C1 segment of cervical spinal cord (tissue), 14 donors: ENCODE measurements at places on chromosomes 6 and 20.

GRCh38 chr20:7881551-7881950 lies 58.7 kb downstream of the HAO1 start:
- no peak for DNase-seq

DNA sequence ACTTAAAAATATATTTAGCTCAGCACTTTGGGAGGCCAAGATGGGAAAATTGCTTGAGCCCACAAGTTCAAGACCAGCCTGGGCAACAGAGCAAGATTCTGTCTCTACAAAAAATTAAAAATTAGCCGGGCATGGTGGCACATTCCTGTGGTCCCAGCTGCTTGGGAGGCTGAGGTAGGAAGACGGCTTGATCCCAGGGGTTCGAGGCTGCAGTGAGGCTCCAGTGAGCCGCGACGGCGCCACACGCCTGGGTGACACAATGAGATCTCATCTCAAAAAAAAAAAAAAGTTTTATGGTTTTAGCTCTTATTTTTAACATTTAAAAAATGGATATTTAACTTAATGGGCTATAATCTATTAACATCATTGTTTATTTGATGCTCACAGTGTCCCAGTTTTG lies 97.2 kb upstream of the RIPOR2 start:
- no peak for DNase-seq

GRCh38 chr20:63055575-63056235 lies 48.9 kb upstream of the BHLHE23 start:
- no peak for DNase-seq

- no peak for DNase-seq
These were observed 121.5 kb upstream of the FOXQ1 start for GRCh38 chr6:1190366-1190765.

DNA sequence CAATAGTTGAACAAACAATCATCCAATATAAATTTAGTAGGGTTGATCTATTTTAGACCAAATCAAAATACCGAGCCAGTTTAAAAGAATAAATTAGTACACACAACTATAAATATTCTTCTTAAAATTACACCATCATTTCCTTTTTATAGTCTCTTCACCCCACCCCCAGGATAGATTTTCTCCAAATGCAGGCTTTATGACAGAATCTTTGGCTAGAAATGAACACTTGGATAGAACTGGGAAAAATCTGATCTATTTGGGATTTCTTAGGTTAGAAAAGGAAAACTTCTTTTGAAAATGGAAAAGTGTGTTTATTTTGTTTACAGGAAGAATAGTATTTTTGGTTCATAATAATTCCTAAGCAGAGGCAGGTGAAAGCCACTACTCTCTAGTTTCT lies 74.6 kb downstream of the HMGN3 start:
- no peak for DNase-seq

- DNase-seq, result peak; percentile 77
These were observed 508 bp downstream of the NOP56 start for GRCh38 chr20:2652724-2653555.

DNA sequence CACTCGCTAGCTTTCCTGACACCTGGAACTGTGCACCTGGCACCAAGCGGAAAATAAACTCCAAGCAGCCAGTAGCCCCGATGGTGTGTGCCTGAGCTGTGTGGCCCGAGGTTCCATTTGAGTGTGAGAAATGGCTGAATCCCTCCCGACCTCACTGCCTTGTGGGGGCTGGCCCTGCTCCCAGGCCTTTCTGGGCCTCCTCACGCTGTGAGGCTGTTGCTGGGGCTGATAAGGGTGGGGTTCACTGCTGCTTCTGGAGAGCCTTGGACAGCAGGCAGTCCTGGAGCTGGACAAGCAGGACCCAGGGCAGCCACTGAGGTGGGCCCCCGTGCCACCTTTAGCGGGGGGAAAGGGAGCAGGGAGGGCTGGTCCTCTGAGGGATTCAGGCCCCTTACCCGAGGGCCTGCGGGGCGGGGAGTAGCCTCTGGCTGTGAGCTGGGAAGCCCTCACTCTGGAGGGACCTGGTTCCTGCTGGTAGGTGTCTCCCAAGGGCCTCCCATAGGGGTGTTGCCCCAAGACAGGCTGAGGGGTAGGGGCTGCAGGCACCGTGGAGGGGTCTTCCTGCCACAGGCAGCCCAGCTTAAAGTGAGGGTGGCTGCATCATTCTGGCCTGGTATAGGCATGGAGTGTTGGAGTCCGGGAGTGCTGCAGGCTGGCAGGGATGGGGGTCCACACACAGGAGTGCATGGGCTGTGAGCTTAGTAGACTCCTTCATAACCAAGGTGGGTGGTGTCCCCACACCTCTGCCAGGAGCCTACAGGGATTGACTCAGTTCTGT lies 1.7 kb downstream of the PPDPF start:
- no peak for DNase-seq

GRCh38 chr6:150761771-150762170 lies 103.7 kb upstream of the MTHFD1L start:
- DNase-seq, result no peak

DNA sequence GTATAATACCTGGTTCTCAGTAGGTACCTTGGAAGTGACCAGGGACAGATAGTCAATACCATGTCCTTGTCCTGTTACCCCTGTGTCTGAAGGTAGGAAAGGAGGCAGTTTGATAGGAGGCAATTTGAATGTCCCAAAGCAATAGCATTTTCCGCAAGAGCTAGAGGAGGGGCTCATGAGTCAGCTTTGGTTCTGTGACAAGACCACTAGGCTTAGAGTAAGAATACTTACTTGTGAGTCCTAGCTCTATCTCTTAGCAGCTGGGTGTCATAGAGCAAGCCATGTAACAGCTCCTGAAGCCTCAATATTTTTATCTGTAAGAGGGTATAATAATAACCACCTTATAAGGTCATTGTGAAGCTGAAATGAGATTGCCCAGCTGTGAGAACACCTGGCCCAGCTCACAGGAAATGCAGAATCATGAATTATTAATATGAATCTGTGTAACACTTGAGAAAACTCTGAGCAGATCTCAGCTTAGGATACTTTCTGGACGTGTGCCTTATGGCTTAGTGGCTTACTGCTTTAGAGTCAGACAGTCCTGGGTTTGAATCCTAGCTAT lies 58.6 kb downstream of the DAAM2 start:
- DNase-seq, result no peak

GRCh38 chr20:41180599-41181333 lies 43.4 kb downstream of the PLCG1 start:
- no peak for DNase-seq

- no peak for DNase-seq
These were observed 423.8 kb upstream of the JARID2 start for GRCh38 chr6:14822012-14822553.

DNA sequence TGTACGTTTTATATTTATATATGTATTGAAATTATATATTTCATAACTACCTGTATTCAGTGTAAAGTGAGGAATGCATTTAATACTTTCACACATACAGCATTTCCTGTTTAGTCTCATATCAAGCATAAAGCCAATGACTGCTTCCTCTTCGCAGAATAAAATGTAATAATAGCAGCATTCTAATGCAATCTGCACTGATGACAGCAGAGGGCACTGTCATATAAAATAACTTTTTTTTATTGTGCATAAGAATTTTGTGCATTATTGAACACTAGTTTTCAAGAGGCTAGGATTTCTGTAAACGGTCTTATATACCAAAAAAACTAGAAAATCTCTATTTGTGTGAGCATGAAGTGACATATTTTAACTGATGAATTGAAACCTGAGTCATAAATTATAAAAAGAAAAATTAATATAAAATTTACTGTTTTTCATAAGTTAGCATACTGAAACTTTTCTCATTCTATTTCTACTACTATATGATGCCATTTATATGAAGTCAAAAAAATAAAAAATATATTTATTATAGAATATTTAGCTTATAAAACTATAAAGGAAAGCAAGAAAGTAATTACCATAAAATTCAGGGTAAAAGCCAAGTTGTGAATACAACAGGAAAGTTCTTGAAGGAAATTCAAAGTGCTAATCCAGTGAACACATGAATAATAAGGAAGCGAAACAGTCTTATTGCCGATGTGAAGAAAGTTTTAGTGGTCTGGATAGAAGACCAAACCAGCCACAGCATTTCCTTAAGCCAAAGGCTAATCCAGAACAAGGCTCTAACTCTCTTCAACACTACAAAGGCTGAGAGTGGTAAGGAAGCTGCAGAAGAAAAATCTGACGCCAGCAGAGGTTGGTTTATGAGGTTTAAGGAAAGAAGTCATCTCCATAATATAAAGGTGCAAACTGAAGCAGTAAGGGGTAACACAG lies 36.3 kb downstream of the RNF146 start:
- DNase-seq, result no peak

DNA sequence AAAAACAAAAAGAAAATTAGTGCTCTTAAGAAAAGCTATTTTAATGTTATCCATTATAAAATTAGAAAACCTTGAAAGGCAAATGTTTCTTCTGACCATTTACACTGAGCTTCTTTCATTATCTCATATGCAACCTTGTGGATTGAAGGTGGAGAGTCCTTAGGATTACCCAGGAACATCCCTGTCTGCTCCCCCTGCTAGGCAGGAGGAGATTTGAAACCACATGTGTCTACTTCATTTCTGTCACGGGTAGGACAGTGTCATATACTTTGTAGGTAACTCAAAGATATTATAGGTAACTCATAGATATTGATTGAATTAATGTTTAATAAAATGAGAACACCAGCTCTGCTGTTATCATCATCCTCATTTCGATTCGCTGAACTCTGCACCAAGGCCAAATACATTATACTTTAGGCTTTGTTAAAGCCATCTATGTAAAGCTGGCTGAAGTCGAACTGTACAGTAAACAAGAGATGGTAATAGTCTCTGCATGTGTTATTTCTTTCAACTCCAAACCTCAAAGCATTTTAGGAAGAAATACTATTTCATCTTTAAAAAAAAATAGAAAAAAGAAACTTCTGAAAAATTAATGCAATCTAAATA lies 49.5 kb downstream of the HDAC2 start:
- DNase-seq, result no peak

DNA sequence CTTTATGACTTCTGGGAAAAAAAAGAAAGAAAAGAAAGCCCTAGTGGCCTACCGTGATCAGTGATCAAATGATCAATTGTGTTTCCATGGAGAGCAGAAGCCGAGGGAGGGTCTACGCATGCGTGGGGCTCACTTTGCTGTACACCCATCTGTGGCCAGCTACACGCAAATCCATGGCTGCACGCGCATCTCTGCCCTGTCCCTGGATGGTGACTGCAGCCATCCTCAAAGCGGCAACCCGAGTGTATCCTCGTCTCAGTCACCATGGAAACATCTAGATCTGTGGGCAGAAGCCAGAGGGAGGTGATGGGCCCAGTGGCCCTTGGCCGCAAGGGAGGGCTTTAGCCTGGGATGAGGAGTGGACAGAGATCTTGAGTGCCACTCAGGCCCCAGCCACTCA lies 785 bp upstream of the ULBP3 start:
- no peak for DNase-seq

GRCh38 chr6:25086500-25087091 lies 150.8 kb upstream of the RIPOR2 start:
- no peak for DNase-seq

- DNase-seq, result no peak
These were observed 541.6 kb upstream of the POU3F2 start for GRCh38 chr6:98292810-98293209.
